ENCODE measurements at places on chromosomes 2 and 18. TPM values are rescaled to one million over a fixed set of nuclear protein-coding genes. Genes with fewer than 3 reads are reported as not detected.

SERPINB10 gene
- total RNA-seq, result 0.22 TPM

EIPR1 gene
- 42.7 TPM for total RNA-seq

CYRIA gene
- total RNA-seq, result 0.14 TPM

FLACC1 gene
- not detected for total RNA-seq

CXCR1 gene
- not detected for total RNA-seq

ELOA2 gene
- not detected for total RNA-seq

REL gene
- total RNA-seq, result 2.7 TPM

Measured in A549 treated with DMSO at 1 μM for 4 hours (cell line).